ENCODE measurements at places on chromosomes 3 and 15.

DNA sequence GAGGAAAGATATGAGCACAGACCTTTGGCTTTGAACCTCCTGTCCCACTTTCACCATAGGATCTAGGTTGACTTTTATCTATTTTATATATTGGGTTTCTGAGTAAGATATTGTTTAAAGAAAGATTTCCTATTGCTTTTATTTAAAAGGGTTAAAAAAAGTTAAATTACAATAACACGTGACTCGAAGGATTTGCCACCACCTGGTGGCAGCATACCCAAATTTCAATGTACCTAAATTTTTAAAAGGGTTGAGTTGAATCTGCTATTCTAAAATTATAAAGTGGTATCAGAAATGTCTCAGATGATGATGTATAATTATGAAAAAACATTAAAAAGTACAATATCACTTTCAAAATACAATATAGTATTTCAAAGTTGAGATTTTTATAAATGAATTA is 368.4 kb downstream of the MECOM start:
- peak; percentile 40 for DNase-seq
- no peaks in the 10 kb centered on the region for H3K4me1 ChIP-seq
- no peak overlapping the region for H3K27ac ChIP-seq
- H3K27me3 ChIP-seq: peaks cover 19% of the 10 kb centered on the region

- peak overlapping the region; percentile 20 for H3K4me3 ChIP-seq
- H3K36me3 ChIP-seq: peaks cover 22% of the 10 kb centered on the region
- H3K4me1 ChIP-seq: peaks cover 15% of the 10 kb centered on the region
- H3K27me3 ChIP-seq: no peaks in the 10 kb centered on the region
These were observed 70.9 kb downstream of the CHAC1 start for GRCh38 chr15:41024131-41024530.

DNA sequence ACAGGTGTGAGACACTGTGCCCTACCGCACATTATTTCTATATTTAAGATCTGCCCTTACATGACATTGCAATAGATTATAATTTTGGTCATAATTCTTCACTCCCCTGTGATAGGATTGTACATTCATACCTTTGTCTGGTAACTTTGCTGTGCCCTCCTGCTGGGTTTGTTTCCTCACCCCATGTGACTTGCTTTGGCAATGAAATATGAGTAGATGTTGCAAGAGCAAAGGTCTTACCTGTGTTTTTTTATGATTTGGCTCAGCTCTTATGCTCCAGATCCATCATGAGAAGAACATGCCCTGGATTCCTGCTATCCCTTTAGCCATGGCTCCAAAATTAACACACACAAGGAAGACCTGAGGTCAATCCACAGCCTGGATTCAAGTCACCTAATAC is 137.7 kb upstream of the EOMES start:
- H3K27ac ChIP-seq: no peak overlapping the region
- DNase-seq: no peak
- H3K27me3 ChIP-seq: no peaks in the 10 kb centered on the region
- H3K4me1 ChIP-seq: no peaks in the 10 kb centered on the region

GRCh38 chr3:152377184-152377570 is 108.4 kb downstream of the MBNL1 start:
- H3K4me1 ChIP-seq: peaks cover 60% of the 10 kb centered on the region
- peak overlapping the region; percentile 22 for H3K27ac ChIP-seq
- DNase-seq: no peak
- H3K36me3 ChIP-seq: peaks cover 17% of the 10 kb centered on the region
- H3K4me3 ChIP-seq: no peak overlapping the region

DNA sequence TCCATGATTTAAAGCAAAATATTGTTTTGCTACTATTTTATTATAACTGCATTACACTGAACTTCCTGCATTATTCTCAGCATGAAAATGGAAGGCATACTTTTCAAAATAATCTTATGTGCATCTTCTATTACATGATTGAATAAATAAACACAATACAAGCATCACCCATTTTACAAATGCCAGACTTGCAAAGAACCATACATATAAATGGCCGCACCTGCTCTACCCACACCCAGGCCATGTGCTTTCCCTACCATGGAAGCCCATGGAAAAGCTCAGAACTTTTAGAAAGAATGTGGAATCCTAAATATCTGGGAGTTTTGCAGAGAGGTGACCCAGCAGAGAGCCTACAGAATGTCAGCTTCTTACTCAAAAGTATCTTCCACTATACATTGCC is 127.2 kb downstream of the SHOX2 start:
- no peak for DNase-seq
- no peaks in the 10 kb centered on the region for H3K4me1 ChIP-seq
- H3K27ac ChIP-seq: no peak overlapping the region
- no peak overlapping the region for H3K4me3 ChIP-seq
- H3K36me3 ChIP-seq: no peaks in the 10 kb centered on the region
- no peaks in the 10 kb centered on the region for H3K27me3 ChIP-seq

DNA sequence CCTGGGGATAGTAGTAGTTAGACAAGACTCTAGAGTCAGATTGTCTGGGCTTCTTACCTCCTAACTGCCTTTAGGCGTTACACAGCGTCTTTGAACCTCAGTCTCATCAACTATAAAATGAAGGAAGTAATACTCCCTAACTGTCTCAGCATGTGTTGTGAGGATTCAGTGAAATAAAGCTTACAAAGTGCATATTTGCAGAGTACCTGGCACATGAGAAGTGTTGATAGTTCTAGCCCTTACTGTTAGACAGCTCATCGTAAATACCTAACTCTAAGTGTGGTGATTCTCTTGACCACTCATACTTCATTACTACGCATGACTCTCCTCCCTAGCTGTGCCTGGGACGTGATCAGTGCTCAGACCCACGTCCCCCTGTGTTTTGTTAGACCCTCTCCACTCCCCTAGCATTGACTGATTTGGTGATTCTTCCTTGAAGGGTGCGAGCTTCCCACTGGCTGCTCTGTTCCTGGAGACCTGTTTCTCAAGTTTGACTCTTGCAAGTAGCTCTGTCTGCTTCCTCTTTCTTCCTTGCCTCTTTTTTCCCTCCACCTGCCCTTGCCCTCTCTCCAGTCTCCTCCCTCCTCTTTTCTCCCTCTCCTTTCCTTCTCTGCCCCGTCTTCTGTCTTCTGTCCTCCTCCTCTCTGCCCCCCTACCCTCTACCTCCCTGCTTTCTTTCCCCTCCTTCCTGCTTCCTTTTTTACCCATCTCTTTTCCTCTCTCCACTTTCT is 124.2 kb downstream of the SLC25A26 start:
- peak; percentile 39 for DNase-seq
- no peaks in the 10 kb centered on the region for H3K36me3 ChIP-seq
- H3K4me3 ChIP-seq: no peak overlapping the region
- H3K27ac ChIP-seq: no peak overlapping the region
- no peaks in the 10 kb centered on the region for H3K27me3 ChIP-seq

- peaks cover 29% of the 10 kb centered on the region for H3K4me1 ChIP-seq
- DNase-seq: no peak
- no peak overlapping the region for H3K27ac ChIP-seq
- no peaks in the 10 kb centered on the region for H3K27me3 ChIP-seq
These were observed 34.9 kb upstream of the ITGA11 start for GRCh38 chr15:68466876-68467275.

- H3K27me3 ChIP-seq: no peaks in the 10 kb centered on the region
- DNase-seq: peak; percentile 39
- no peak overlapping the region for H3K27ac ChIP-seq
- H3K4me3 ChIP-seq: no peak overlapping the region
- H3K4me1 ChIP-seq: peaks cover 16% of the 10 kb centered on the region
- peaks cover 17% of the 10 kb centered on the region for H3K36me3 ChIP-seq
These were observed 117.9 kb downstream of the HERC1 start for GRCh38 chr15:63715818-63716217.

- DNase-seq: peak; percentile 83
- peak overlapping the region; percentile 94 for H3K27ac ChIP-seq
- no peaks in the 10 kb centered on the region for H3K36me3 ChIP-seq
- peaks cover 33% of the 10 kb centered on the region for H3K4me1 ChIP-seq
These were observed 549.4 kb upstream of the MDFIC2 start for GRCh38 chr3:70861855-70862254.

DNA sequence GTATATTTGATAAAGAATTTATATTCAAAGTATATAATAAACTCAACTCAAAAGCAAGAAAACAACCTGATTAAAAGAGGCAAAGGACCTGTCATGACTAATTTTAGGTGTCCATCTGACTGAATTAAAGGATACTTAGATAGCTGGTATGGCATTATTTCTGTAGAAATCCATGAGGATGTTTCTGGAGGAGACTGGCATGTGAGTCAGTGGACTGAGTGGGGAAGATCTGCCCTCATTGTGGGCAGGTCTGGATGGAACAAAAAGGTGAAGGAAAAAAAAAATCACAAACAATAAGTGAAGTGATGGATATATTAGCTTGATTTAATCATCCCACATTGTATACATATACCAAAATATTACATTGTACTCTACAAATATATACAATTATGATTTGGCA is 16.6 kb downstream of the ANKRD28 start:
- peak; percentile 56 for DNase-seq
- H3K27me3 ChIP-seq: no peaks in the 10 kb centered on the region
- H3K27ac ChIP-seq: peak overlapping the region; percentile 82
- H3K4me3 ChIP-seq: peak overlapping the region; percentile 67

GRCh38 chr3:42655980-42656679 is 2.6 kb downstream of the ZBTB47 start:
- no peaks in the 10 kb centered on the region for H3K36me3 ChIP-seq
- peaks cover 42% of the 10 kb centered on the region for H3K4me1 ChIP-seq
- no peaks in the 10 kb centered on the region for H3K27me3 ChIP-seq

GRCh38 chr3:123935830-123936229 is 25.2 kb downstream of the CCDC14 start:
- H3K36me3 ChIP-seq: peaks cover 59% of the 10 kb centered on the region
- H3K4me1 ChIP-seq: no peaks in the 10 kb centered on the region
- no peaks in the 10 kb centered on the region for H3K27me3 ChIP-seq
- no peak for DNase-seq

- H3K36me3 ChIP-seq: no peaks in the 10 kb centered on the region
- no peak overlapping the region for H3K4me3 ChIP-seq
- peaks cover 11% of the 10 kb centered on the region for H3K4me1 ChIP-seq
These were observed 284.1 kb upstream of the STT3B start for GRCh38 chr3:31248563-31248992.
